ENCODE measurements at places on chromosomes 1 and 21.

DNA sequence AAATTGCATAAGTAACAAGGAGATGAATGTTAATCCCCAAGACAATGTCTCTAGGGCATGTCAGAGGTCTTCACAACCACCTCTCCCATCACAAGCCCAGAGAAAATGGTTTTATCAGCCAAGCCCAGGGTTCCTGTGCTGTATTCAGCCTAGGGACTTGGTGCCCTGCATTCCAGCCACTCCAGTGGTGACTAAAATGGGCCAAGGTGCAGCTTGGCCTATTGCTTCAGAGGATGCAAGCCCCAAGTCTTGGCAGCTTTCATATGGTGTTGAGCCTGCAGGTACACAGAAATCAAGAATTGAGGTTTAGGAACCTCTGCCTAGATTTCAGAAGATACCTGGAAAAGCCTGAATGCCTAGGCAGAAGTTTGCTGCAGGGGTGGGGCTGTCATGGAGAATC lies 1118.6 kb downstream of the PLA2G4A start:
- DNase-seq: no peak

DNA sequence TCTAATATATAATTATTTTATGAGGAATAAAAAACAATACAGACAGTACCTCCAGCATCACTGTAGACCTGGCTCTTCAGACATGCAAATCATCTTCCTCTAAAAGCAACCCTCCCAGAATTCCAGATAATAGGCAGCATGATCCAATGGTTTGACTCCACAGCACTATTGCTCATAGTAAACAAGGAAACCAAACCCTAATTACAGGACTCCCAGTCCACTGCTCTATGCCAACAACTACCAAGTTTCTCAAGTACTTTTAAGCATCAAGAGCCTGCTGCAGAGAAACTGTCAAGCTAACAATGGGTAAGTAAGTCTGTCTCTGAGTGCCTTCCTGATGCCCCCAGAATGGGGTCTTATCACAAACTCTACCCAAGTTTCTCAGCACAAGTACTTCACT lies 57.2 kb downstream of the EYA3 start:
- DNase-seq: no peak

GRCh38 chr1:208127792-208128529 lies 116.2 kb downstream of the PLXNA2 start:
- no peak for DNase-seq

- no peak for DNase-seq
These were observed 19.8 kb upstream of the ABCD3 start for GRCh38 chr1:94398356-94398755.

GRCh38 chr1:89687254-89687653 lies 54.3 kb downstream of the LRRC8C start:
- no peak for DNase-seq

All from stimulated activated naive CD8-positive, alpha-beta T cell treated with anti-CD3 and anti-CD28 coated beads, Interleukin-15, amount 100 ng/mL, for 72 hours (primary cell).